ENCODE measurements at places on chromosomes 16 and 17. TPM values are rescaled to one million over a fixed set of nuclear protein-coding genes. Genes with fewer than 3 reads are reported as not detected.

Gene DNAJA3
- polyA plus RNA-seq = 40.2 TPM

Gene RAI1
- polyA plus RNA-seq = 14.0 TPM

Gene KRT16
- polyA plus RNA-seq = not detected

Gene FBXO47
- polyA plus RNA-seq = not detected

Gene LGALS9B
- not detected for polyA plus RNA-seq

Gene FSCN2
- 1.1 TPM for polyA plus RNA-seq

Gene CMTM1
- 1.8 TPM for polyA plus RNA-seq

Gene TMIGD1
- polyA plus RNA-seq = not detected

Gene FOXN1
- polyA plus RNA-seq = not detected

Gene TBC1D3I
- 0.07 TPM for polyA plus RNA-seq

Gene ALOXE3
- polyA plus RNA-seq = 0.26 TPM

Gene KRTAP1-5
- polyA plus RNA-seq = 35.9 TPM

Gene SLC9A5
- polyA plus RNA-seq = 5.7 TPM

Gene IL21R
- 0.83 TPM for polyA plus RNA-seq

Gene KRT20
- not detected for polyA plus RNA-seq

Gene MILR1
- 0.44 TPM for polyA plus RNA-seq

Gene MEFV
- polyA plus RNA-seq = not detected

Gene SCNN1B
- polyA plus RNA-seq = not detected

Gene PRSS36
- polyA plus RNA-seq = 0.72 TPM
